ENCODE measurements at places on chromosomes 7 and 10.

DNA sequence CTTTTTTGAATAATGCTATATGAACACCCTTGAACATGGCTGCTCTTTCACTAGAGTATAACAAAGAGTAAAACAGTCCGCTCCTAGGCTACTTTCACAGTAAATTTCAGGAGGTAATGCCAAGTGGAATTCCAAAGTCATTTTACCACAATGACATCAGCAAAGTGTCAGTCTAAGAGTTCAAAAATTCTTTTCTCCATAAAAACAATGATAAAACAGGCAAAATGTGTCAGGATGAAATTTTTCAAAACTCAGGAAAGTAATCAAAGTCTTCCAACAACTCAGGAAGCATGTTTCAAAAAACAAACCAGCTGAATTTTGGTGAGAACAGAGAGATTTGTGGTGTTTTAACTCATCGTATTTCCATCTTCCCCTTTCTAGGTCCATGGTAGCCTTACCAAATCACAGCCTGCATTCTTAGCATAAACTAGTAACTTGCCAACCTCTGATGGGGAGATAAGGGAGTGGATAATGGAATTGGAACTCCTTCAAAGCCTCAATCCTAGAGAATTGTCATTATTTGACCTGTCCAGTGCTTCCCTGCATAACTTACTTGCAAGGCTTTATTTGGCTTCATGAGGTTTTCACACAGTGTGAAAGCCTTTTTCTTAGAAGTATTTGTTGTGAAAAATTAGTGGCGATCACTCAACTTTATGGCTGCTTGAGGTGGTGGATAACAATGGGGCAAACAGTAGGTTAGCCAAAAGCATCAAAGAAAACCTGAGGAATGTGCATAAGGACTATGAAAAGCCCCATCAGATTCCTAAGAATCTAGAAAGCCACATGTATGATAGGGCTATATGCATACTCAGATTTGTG lies 302.7 kb downstream of the HDAC9 start:
- no peak for DNase-seq

DNA sequence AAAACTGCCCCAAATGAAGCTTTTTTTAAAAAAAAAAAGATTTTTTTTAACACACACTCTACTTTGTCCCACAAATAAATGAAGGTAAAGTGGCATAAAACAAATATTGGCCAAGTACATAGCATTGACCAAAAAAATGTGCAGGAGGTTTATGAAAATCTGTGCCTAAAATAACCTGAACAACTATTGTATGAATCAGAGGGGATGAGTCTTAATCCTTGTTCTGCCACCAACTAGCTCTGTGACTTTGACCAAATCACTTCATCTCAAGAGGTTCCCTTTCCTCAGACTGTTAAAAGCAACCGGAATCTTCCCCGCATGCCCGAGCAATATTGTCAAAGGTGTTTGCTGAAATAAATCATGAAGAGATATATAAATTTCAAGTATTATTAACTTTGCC lies 150.4 kb upstream of the NEBL start:
- no peak for DNase-seq

DNA sequence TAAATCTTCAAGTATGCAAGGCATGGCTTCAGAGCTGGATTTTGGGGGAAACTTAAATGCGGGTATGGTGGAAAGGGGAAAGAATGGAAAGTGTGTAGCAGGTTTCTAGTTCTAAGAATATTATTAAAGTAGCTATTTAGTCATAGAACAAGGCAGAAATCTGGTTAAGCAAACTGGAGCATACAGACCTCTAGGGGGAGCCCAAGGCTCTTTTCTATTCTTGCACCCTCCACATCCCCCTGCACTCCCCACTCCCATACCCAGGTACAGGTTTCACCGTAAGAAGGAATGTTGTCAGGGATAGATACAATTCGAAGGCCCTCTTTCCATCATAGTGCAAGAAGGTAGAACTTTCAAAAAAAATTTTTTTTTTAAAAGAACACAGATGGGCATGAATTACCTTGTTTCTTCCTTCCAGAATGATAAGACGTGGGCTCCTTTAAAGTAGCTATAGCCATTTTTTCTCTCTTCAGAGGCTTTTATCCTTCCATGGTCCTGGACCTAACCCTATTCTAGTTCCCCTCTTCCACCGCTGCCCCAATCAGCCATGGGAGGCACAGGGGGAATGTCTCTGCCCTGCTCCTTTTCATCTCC lies 41.5 kb upstream of the SMIM30 start:
- DNase-seq = no peak

DNA sequence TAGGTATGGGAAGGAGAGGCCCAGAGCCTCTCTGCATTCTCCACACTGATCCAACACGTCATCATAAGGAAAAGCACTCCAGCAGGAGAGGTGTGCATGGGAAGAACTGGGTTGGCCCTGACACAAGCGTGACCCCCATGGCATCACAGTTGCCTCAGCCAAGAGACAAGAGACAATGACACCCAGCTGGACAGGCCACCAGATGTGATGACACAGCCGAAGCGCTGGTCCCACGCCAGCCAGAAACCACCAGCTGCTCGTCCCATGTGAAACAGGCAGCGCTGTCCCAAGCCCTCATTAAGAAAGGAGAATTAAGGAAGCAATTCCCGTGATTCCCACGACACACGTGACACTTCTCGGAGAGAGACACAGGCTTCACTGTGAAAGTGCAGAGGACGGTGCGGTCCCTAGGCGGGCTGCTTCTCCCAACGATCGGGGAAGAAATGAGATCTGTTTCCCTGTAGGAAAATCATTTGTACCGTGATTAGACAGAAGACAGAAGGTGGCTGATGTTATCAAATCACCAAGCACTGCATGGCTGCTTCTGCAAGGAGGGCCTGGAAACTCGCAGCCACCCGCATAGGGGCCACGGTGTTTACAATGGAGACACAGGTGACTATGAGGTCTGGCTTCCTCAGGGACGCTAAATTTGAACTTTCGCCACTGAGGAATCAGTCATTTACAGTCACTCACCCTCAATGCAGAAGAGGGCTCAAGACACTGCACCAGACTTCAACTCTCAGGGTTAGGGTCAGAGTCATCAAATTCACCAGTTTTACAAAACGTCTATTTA lies 74.5 kb downstream of the DIP2C start:
- no peak for DNase-seq

DNA sequence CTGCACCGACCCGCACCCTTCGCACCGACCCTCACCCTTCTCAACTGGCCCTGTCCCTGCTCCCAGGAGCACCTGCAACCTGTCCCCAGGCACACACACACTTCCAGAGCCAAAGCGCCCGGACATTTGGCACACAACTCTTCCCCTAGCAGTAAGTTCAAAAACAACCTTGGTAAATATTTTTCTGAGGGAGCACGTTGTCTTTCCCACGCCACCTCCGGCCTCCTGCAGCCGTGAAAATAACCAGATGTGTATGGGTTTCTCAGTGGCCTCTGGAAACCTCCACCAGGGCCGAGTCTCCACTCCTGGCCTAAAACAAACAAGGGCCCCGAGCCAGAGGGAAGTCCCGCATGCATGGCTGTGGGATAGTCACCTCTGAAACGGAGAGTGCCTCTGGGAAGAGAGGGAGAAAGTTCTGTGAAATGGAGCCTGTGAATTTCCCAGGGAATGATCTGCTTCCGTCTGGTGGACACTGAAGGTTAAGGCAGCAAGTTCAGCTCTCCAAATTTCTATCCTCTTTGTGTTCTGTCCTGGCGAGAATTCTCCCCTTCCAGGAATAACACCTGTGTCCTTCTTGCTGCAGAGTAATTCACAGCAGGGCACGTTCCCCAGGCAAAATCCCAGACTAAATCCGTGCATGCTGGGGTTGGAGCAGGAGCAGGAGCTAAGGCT lies 15.8 kb downstream of the PODXL start:
- DNase-seq = no peak

- no peak for DNase-seq
These were observed 24.7 kb upstream of the ADCYAP1R1 start for GRCh38 chr7:31027161-31027965.

DNA sequence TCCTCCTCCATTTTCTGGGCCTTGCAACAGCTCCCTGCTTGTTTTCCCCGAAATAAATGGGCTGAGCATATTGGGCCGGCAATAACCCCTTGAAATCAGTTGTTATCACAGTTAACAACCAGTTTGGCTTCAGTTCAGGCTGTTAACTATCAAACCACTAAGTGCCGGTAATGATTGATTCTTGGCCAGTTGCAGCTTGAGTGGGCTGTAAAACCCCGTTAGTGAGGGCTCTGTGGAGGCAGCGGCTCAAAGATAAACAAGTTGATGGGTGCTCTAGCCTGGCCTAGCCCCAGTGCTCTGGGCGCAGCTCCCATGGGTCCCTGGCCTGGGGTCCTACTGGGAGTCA lies 8.3 kb downstream of the FGF8 start:
- no peak for DNase-seq

- DNase-seq = no peak
These were observed 41.8 kb downstream of the ZCCHC24 start for GRCh38 chr10:79403441-79404230.

GRCh38 chr10:4704034-4704545 lies 121.9 kb upstream of the AKR1E2 start:
- DNase-seq = no peak

- no peak for DNase-seq
These were observed 27.1 kb downstream of the PARP12 start for GRCh38 chr7:140035400-140036223.

- no peak for DNase-seq
These were observed 417.3 kb downstream of the RPS24 start for GRCh38 chr10:78450807-78451485.

DNA sequence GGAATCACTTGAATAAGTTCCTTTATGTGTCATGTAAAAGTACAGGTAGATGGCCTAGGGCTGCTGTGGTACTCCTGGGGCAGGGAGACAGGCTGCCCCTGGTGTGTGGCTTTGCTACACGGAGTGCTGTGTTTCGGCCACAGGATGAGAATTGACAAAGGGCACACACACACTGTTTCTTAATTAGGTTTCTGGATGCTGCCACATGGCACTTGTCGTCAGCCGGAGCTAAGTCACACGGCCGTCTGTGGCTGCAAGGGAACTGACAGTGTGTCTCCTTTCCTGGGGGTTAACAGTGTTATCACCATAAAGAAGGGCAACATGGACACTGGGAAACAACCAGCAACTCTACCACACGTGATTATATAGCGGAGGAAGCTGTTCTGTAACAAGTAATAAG lies 55.7 kb upstream of the CREB5 start:
- DNase-seq = no peak

DNA sequence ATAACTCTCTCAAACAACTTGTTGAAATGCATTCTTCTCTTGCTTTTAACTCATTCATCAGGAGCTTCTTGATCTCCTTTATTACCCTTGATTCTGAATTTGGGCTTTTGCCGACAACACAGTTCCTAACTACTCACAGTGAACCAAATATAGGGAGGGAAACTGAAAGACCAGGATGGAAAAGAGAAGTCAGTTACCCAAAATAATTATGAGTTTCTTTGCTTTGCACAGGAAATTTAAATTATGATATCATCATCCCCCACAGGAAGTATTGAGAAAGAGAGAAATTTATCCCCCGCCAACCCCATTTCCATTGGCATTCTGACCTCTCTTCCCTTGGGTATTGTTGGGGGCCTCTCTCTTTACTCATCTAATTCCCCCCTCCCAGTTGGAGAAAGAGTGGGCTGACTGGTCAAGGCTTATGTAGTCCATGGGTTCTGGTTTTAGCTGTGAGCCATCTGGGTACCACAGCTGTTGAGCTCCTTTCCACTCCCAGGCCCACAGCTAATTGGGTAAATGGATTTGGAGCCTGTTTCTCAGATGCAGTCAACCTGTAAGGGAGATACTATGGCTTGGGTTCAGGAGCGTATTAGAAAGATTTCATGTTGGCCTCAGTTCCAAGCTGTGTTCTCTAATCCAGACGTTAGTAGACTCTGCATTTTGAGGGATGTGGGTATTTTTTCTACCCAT lies 109.0 kb downstream of the FZD1 start:
- DNase-seq = no peak

GRCh38 chr10:132564690-132565089 lies 27.1 kb downstream of the INPP5A start:
- no peak for DNase-seq

- no peak for DNase-seq
These were observed 446.4 kb downstream of the PTPRN2 start for GRCh38 chr7:158141221-158141582.

- no peak for DNase-seq
These were observed 3.5 kb downstream of the RASSF4 start for GRCh38 chr10:44962870-44963738.

- DNase-seq = no peak
These were observed 17.9 kb downstream of the RFC2 start for GRCh38 chr7:74236284-74236683.

- DNase-seq = no peak
These were observed 673.9 kb upstream of the ANKRD30A start for GRCh38 chr10:36451391-36451970.

- DNase-seq = no peak
These were observed 80.7 kb upstream of the SEC61G start for GRCh38 chr7:54839575-54840213.

GRCh38 chr7:114942446-114943175 lies 20.7 kb downstream of the MDFIC start:
- DNase-seq = no peak

GRCh38 chr7:151924001-151924400 lies 32.2 kb upstream of the GALNTL5 start:
- DNase-seq = no peak

- DNase-seq = no peak
These were observed 51.9 kb upstream of the CFAP46 start for GRCh38 chr10:132994185-132994796.

GRCh38 chr7:108157606-108158335 lies 27.6 kb upstream of the LAMB4 start:
- DNase-seq = no peak

- DNase-seq = no peak
These were observed 79.5 kb upstream of the SVIL start for GRCh38 chr10:29714096-29714874.

DNA sequence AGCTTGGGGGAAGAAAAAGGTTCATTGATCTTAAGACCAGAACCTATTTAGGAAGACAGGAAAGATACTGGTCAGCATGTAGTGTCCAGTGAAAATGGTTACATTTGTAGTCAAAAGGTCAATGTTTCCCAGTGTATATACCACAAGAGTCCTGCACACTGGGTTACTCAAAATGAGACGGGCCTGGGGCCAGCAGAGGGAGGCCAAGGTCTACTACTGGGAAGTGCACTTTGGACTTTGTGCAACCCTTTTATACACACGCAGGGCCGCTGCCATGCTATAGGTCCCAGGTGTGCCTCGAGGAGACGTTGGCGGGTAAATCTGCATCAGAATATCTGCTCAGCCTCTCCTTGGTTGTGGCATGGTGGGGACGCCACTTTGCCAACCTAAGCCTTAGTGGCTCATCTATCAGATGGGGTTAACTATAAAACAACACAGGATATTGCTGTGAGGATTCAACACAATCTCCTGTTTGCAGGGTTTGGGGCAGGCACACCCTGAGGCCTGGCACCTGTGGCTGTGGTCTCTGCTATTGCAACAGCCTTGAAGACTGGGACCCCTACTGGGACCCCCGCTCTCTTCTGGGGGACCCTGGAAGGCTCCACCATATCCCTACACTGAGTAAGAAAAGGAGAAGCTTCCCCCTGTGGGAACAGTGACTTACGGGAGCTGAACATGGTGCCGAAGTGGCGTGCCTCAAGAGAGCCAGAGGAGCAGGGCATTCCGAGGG lies 19.7 kb downstream of the CLRN3 start:
- DNase-seq = no peak

GRCh38 chr7:101271021-101271420 lies 26.1 kb upstream of the FIS1 start:
- no peak for DNase-seq
